ENCODE measurements at places on chromosomes 3 and 15.

GRCh38 chr3:150362515-150363302 lies 45.4 kb upstream of the TSC22D2 start:
- DNase-seq: no peak

GRCh38 chr3:49607796-49608195 lies 53.5 kb downstream of the BSN start:
- DNase-seq: no peak

DNA sequence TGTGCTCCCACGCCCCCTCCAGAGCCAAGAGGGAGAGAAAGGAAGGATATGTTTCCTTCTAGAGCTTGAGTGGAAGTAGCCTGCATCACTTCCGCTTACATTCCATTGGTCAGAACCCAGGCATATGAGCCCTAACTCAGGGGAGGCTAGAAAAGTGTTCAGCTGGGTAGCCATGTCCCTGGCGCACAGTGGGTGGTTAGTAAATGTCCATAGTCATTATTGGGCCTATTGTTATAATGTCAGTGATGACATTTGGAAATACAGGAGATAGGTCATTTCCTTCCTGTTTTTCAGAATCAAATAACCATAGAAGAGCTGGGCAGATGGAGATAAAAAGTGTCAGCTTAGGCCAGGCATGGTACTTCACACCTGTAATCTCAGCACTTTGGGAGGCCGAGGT lies 27.3 kb downstream of the CD276 start:
- DNase-seq: no peak

DNA sequence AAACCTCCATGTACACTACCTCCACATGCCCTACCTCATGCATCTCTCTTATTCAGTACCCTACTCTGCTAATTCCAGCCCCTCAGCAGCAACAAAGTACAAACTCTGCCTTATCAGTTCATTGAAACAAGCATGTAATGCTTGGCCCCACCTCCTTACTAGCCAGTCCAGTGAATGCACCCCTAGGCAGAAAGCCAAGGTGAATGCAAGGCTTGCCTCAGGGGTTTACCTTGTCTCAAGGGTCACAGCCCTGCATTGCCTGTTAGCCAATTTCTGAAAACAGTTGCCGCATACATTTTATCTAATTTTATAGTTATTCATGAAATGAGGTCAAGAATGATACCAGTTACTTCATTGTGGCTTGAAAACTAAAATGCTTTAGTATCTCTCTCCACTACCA lies 576.4 kb downstream of the FHIT start:
- DNase-seq: no peak

- DNase-seq: no peak
Observed at GRCh38 chr3:58258392-58259055, 20.9 kb downstream of the ABHD6 start.

DNA sequence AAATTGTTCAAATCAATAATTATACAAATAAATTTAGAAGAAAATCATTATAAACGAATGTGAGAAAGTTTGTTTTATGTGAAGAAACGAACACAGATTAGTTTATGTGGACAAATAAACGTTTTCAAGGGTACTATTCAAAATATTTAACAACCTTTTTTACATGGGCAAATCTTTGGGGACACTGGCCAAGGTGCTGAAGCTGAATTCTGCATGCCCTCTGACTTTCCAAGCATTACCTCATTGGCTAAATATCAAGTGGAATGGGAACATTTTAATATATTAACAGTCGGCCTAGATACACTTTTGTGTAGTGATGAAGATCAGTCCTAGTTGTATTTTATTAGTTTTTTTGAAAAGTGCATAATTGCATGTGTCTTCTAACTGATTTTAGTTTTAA lies 636.4 kb upstream of the DPPA4 start:
- DNase-seq: no peak

GRCh38 chr3:52454938-52455282 lies 494 bp upstream of the NISCH start:
- no peak for DNase-seq

DNA sequence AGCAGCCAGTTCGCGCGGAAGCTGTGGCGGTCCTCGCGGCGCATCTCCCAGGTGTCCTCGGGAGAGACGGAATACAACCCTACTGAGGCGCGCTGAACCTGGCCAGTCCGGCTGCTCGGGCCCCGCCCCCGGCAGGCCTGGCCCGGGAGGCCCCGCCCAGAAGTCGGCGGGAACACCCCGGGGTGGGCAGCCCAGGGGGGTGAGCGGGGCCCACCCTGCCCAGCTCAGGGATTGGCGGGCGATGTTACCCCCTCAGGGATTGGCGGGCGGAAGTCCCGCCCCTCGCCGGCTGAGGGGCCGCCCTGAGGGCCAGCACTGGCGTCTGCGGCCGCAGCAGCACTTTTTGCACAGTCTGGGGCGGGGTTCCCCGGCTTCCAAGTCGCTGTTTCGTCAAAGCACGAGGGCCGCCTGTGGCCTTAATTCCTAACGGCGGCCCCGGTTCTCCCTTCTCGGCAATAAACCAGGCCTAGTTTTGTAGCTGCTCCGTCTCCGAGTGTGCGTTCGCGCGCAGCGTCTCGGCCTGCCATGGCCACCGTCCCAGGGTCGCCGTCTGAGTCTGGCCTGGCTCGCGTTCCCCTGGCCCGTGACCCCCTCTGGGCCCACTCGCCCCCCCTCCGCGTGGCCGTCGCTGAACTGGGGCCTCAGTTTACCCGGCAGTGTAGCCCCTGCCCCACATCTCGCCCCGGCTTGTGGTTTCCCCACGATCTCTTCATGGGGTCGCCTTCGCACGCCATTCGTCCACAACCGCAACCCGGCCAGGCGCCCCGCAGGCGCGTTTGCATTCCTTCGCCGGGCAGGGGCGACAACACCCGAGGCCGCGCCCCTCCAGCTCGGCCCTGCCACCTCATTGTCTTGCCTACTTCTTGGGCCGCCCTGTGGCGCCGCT lies 30.0 kb downstream of the NBEAL2 start:
- peak; percentile 36 for DNase-seq

DNA sequence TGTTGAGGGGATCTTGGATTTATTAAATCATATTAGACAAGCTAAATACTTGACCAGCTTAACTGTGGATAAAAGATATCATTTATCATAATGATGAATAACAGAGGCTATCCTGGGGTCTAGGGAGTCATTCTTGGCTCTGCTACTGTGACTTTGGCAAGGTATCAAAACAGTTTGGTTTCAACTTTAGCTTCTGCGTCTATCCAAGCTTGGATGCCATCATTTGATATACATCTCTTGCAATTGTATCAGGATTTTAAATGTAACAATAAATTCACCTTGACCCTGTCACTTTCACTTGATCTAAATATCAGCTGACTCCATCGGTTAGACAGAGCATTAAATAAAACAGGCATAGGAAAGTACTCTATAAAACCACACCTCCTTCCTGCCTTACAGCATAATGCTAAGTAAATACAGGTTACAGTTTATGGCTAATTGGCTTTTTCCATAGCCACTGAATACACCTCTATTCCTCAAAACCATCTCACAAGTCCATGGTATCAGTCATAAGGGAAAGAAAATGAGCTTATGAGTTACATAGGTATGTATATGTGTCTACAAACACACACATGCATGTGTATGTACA lies 262.9 kb downstream of the CTNNB1 start:
- no peak for DNase-seq

DNA sequence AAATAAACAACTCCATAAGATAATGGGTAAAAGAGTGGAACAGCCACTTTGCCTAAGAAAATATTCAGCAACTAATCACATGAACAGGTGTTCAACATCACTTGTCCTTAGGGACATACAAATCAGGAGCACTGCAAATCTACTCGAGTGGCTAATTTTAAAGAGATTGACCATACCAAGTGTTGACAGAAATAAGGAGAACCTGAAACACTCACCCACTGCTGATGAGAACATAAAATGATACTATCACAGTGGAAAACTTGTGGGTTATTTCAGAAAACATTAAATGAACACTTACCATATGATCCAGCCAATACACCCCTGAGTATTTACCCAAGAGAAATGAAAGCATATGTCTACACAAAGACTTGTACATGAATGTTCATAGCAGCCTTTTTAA lies 70.5 kb downstream of the GABRB3 start:
- no peak for DNase-seq

GRCh38 chr3:194824100-194824499 lies 138.4 kb downstream of the FAM43A start:
- DNase-seq: no peak

- no peak for DNase-seq
Observed at GRCh38 chr3:191240486-191240885, 41.4 kb downstream of the OSTN start.

DNA sequence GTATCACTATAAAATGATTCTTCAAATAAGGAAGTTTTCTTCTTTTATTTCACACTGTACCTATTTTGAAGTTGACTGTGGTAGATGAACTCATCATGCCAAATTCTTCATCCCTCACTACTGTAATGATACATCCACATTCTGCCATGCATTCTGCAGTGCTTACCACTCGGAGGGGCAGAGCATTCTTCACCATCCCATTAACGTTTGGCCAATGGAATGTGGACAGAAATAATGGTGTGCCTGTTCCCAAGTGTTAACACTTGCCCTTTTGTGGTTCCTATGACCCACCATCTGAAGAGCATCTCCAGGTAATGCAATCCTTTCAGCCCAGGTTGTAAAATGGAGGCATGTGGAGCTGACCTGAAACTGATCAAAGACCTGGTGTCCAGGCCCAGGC lies 18.6 kb downstream of the GOLIM4 start:
- no peak for DNase-seq

DNA sequence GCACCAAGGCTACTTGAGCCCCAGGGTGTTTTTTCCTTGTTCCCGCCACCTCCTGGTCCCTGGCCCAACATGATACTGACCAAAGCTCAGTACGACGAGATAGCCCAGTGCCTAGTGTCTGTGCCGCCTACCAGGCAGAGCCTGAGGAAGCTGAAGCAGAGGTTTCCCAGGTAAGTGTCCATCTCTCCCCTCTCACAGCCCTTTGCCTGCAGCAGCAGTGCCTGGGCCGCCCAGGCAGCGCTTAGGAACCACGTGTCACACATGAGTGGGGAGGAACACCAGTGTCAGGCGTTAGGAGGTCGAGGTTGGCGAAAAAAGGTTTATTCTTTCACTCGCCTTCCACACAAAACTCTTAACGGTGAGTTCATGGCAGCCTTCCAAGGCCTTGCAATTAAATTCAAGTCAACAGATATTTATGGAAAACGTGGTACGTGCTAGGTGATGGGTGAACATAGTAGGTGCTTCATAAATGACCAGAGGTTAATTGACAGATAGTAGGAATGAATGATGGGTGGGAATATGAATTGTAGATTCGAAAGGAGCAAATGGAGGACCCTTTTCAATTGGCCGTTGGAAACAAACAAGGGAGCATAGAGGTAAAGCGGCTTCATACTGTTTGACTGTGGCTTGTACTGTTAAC lies 486 bp downstream of the CDIN1 start:
- DNase-seq: no peak

GRCh38 chr15:42457445-42458442 lies 33.2 kb downstream of the ZNF106 start:
- no peak for DNase-seq

GRCh38 chr3:194275291-194275690 lies 75.8 kb downstream of the CPN2 start:
- DNase-seq: peak; percentile 21

DNA sequence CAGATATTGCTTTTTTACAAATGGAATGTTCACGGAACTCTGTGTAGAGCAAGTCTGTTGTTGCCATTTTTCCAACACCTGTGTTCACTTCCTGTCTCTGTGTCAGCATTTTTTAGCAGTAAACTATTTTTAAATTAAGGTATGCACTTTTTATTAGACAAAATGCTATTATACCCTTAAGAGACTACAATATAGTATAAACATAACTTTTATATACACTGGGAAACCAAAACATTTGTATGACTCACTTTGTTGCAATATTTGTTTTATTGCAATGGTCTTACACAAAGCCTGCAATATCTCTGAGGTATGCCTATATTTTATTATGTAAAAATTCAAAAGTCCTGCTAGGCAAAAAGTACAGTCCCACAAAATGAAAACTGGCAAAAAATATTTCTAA lies 39.8 kb upstream of the FGF7 start:
- no peak for DNase-seq

GRCh38 chr3:46061108-46061720 lies 33.9 kb upstream of the XCR1 start:
- DNase-seq: no peak

GRCh38 chr3:127264794-127265514 lies 22.9 kb downstream of the PRR20G start:
- DNase-seq: no peak

GRCh38 chr3:179196098-179196497 lies 47.9 kb downstream of the PIK3CA start:
- DNase-seq: no peak

- DNase-seq: no peak
Observed at GRCh38 chr3:178206521-178206920, 329.7 kb upstream of the KCNMB2 start.

DNA sequence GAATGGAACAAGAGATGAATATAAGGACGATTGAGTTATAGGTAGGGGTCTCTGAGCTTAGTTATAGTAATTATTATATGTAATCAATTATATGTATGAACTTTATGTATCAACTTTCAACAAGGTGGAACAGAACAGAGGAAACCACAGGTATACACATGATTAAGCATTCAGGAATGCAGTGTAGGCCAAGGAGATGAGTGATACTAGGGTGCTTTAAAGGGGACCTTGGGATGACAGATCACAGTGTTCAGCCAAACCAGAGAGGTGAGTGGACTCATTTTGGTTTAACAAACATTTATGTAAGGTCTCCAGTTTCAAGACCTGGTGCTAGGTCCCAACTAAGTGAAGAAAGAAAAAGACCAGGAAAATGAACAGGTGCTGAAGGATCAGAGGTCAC lies 895.5 kb downstream of the ROBO2 start:
- no peak for DNase-seq

- no peak for DNase-seq
Observed at GRCh38 chr15:48149858-48150257, 28.2 kb downstream of the MYEF2 start.

DNA sequence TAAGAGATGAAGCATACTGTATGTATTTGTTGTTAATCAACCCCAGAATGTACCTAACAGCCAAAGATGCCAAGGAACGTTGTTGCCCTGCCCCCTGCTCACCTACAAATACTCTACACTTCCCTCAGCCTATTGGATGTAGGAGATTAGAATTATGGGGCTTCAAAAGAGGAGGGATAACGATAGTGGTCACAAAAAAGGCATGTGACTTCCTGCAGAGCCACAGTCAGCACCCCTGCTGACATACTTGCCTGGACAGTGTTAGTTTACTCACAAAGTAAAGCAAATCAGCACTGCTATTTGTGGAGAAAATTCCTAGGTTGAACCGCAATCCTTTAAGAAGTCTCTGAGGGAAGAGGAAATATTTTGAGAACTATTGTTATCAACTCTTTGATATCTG lies 37.9 kb downstream of the PARP15 start:
- DNase-seq: no peak

DNA sequence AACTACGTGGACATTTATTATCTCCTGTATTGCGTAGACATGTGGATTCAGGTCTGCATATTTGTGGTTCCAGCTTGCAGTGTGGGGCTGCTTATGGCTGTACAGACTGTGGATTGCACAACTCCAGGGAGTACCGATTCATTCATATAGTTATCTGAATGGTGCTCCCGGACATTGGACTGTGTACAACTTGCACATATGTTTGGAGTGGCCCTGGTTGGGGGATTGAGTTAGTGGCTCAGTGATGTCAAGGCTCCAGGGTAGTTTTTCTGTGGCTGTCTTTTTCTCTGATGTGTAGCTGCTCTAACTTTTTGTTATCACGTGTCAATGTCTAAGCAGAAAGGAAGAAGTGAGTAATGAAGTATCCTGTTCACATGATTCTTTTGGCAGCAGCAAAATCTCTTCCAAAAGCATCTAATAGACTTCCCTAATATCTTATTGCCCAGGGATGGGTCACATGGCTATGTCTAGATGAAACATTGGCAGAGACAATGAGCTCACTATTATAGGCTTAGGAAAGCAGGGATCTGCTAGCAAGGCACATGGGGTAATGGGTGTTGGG lies 15.8 kb downstream of the ST3GAL6 start:
- DNase-seq: no peak
